ENCODE measurements at places on chromosomes 3 and 15. TPM values are rescaled to one million over a fixed set of nuclear protein-coding genes. Genes with fewer than 3 reads are reported as not detected.

Gene CCDC12
- 35.3 TPM for total RNA-seq

DNA sequence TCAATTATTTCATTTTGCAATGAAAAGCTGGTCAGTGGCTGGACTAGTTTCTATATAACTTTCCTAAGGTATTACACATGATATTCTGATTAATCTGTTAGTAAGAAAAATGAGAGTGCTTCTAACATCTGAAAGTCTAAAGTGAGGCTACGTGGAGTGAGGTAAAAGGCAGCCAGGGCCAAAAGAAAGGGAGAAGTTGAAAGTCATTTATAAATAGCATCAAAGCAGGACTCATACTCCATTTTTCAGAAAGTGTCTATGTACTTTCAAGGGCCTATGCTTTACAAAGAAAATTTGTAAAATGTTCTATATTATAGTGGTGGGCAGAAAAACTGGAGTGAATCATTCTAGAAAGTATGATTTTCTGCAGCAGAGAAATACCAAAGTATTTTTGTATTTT lies 80.0 kb downstream of the CSNK1G1 start:
- H3K27me3 ChIP-seq, result no peaks in the 10 kb centered on the region
- no peak overlapping the region for H3K4me3 ChIP-seq
- peaks cover 5% of the 10 kb centered on the region for H3K4me1 ChIP-seq

GRCh38 chr15:63044645-63045464 lies 2.3 kb downstream of the TPM1 start:
- peaks cover 19% of the 10 kb centered on the region for H3K36me3 ChIP-seq
- peaks cover 16% of the 10 kb centered on the region for H3K4me1 ChIP-seq
- no peaks in the 10 kb centered on the region for H3K27me3 ChIP-seq

Gene CPNE9
- total RNA-seq, result not detected

Gene PATL2
- total RNA-seq, result 2.6 TPM

DNA sequence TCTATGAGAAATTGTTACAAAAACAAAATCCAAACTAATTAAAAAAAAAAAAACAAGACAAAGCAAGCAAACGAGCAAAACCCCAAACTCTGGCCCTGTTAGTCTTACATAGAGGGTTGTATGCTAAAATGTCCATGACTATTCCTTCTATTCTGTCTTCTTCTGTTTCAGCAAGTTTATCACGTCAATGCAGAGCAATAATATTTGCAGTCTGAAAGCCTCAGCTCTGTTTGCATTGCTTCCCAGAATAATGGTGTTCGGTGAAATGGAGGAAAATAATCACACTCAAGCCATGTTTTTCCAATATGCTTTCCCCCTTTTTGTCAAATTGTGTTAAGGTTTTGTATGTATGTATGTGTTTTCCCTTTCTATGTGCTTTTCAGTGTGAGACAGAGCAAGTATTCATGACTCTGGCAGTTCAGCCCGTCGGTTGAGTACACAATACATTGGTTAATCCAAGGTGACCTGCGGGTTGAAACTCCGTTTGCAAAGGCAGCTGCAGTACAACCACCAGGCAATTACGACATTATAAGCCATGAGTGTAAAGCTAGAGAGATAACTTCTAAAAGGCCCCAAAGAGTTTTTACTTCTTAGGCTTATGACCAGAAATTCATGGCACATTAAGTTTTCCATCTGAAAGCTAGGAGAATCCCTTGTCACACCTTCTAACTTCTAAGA lies 34.9 kb upstream of the MAGI1 start:
- no peaks in the 10 kb centered on the region for H3K27me3 ChIP-seq
- no peak overlapping the region for H3K27ac ChIP-seq
- DNase-seq, result no peak
- H3K4me3 ChIP-seq, result no peak overlapping the region
- no peaks in the 10 kb centered on the region for H3K36me3 ChIP-seq

DNA sequence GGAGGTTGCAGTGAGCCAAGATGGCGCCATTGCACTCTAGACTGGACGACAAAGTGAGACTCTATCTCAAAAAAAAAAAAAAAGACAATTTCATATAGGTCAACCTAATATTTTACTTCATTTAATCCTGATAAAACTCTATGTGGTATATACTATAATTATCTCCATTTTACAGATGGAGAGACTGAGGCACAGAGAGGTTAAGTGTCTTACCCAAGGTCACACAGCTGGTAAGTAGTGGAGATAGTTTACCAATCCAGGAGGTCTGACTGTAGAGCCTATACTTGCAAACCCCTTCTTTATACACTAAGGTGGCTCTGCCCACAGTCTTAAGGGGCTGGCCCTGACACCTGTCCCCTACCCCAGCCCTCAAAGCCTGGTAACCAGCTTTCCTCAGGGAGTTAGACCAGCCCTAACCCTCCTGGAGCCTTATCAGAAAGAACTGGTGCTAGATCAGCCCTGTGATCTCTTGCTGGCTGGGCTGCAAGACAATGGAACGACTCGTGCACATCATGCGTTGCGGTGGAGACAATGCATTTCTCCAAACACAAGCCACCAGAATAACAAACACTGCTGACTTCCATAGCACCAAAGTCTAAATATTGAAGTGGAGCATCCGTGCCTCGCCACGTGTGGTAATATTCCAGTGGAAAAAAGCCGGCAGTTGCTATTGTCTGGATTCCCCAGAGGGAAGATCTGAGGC lies 60.0 kb upstream of the SMAD3 start:
- no peak overlapping the region for H3K4me3 ChIP-seq
- no peaks in the 10 kb centered on the region for H3K36me3 ChIP-seq
- no peak overlapping the region for H3K27ac ChIP-seq

Gene CHRD
- total RNA-seq, result 4.8 TPM
